T-cell (primary cell): ENCODE measurements at places on chromosomes 4 and X. TPM values are rescaled to one million over a fixed set of nuclear protein-coding genes. Genes with fewer than 3 reads are reported as not detected.

Gene TGIF2LX
- not detected for total RNA-seq

Gene PPEF2
- total RNA-seq: 0.40 TPM

Gene CDS1
- total RNA-seq: 0.68 TPM

Gene EDNRA
- total RNA-seq: not detected

Gene PCSK1N
- 11.4 TPM for total RNA-seq

Gene CT55
- total RNA-seq: not detected

Gene KCNIP4
- not detected for total RNA-seq

Gene MRFAP1L1
- 28.8 TPM for total RNA-seq

Gene SOX3
- not detected for total RNA-seq

GRCh38 chr4:17447675-17448298, 64.1 kb downstream of the QDPR start:
- no peak for DNase-seq

DNA sequence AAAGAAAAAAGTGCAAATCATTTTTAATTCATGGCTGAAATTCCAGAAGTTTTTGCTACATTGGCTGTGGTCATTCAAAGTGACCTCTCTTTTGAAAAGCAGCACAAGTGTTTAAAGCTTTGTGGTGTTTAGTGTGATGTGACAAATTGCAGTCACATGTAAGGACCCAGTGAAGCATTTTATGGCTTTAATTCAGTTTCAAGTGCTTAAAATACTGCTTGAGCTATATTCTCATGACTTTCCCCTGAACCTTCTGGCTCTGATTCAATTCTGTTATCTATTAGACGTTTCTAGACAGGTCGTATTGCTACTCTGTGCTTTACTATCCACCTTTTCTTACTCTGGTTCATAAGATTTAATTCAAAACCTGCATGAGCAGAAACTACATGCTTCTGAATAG, 105.8 kb downstream of the FAT4 start:
- DNase-seq: no peak

DNA sequence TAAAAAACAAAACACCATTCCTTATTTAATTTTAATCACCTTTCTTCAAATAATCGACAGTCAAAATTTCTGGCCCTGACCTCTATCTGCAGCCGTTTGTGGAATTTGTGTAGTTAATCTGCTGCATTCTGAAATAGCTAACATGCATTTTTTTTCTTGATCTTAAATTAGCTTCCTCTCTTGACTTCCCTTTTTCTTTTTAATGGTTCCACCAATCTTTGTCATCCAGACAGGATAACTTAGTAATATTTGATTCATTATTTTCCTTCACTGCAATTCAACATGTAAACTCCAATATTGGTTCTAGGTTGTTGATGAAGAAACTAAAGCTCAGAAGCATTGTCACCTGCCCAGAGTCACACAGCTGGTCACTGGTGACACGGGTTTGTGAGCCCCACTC, 77.3 kb downstream of the ARHGAP10 start:
- no peak for DNase-seq

DNA sequence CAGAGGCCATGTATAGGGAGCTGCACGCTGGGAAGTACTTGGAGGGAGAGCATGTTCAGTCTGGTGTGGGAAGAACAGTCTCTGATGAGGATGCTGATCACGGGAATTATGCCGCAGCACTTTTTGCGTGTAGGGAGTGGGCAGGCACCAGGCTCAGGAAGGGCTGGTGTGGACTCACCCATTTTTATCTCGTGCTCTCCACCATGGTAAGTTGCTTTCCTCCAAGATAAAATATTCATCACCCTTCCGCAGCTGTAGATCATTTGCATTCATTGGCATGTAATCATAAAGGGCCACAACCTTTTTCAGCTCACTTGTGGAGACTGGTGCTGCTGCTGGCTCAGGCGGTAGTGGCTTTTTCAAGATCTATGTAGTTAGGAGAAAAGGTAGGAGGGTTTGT, 11.8 kb upstream of the TIMM8A start:
- DNase-seq: no peak

DNA sequence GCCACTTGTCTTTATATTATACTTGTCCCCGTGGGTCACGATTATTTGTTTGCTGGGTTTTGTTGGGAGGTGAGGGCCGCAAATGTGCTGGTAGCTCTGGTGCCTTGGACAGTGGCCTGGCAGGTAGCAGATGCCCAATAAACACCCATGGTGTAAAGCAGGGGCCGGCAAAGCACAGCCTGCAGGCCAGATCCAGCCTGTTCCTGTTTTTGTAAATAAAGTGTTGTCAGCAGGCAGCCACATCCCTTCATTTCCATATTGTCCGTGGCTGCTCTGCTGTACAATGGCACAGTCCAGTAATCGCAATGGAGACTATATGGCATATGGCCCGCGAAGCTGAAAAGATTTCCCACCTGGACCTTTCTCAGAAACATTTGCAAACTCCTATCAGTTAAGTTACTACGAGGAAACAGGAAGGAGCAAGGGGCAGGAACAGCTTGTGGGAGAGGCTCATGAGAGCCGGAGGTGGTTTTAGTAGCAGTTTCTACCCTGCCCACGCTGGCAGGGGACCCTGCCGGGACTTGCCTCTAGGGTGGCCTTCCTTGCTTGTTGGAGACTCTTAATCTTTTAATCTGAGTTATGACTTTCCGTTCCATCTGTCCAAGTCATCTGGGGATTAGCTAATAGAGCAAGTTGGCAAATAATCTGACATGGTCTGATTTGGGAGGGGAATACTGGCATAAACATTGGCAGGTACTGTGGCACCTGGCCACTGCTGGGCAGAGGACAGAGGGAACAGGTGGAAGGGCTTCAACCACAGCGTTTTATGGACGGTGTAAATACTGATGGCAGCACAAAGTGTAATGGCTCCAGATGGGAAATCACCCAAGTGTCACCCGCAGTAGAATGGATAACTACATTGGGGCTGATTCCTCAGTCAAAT, 19.6 kb downstream of the CLCN4 start:
- no peak for DNase-seq

GRCh38 chr4:1297456-1298325, 8.0 kb downstream of the MAEA start:
- DNase-seq: no peak

- DNase-seq: no peak
Measured at GRCh38 chrX:94123062-94123461, 449.1 kb downstream of the FAM133A start.

- DNase-seq: no peak
Measured at GRCh38 chrX:106932960-106933537, 12.8 kb downstream of the CLDN2 start.

GRCh38 chrX:31323658-31324057, 251.8 kb upstream of the FTHL17 start:
- no peak for DNase-seq

GRCh38 chr4:19531906-19532848, 719.5 kb upstream of the SLIT2 start:
- no peak for DNase-seq

DNA sequence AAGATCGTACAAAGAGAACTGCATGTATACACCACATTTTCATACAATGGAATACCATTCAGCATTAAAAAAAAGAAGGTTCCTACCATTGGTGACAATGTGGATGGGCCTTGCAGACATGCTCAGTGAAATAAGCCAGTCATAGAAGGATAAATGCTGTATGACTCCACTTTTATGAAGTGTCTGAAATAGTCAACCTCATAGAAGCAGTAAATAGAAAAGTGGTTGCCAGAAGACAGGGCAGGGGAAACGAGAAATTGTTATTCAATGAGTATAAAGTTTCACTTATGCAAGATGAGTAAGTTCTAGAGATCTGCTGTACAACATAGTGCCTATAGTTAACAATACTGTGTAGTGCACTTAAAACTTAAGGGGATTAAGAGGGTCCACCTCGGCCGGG, 257.5 kb upstream of the FTHL17 start:
- DNase-seq: no peak

DNA sequence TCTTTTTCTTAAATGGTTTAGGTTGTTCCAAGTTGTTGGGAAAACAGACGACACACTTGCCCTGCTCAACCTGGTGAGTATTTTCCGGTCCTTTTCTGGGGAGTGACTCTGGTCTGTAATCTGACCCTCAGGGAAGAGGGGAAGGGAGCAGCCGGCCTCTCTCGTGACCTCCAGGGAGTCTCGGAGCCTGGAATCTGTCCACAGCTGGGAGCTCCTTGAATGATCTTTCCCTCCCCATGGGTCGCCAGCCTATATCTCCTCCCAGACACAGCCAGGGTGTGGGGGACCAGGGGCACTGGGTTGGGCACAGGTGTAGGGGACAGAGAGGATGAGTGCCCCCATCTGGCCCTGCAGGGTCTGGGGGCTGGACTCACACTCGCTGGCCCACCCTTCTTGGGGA, 18.9 kb downstream of the TMEM175 start:
- no peak for DNase-seq

DNA sequence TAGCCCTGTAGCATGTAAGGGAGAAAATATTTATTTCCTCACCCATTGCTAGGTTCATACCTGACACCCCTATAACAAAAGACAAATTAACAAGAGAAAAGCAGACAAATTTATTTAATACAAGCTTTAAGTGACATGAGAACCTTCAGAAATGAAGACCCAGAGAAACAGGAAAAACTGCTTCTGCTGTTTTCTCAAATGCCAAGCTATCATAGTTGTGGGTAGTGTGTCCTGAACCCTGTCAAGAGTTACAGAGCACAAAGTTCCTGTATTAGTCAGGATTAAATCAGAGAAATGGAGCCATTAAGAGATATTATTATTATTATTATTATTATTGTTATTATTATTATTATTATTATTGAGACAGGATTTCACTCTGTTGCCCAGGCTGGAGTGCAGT, 17.5 kb downstream of the CCDC160 start:
- no peak for DNase-seq

DNA sequence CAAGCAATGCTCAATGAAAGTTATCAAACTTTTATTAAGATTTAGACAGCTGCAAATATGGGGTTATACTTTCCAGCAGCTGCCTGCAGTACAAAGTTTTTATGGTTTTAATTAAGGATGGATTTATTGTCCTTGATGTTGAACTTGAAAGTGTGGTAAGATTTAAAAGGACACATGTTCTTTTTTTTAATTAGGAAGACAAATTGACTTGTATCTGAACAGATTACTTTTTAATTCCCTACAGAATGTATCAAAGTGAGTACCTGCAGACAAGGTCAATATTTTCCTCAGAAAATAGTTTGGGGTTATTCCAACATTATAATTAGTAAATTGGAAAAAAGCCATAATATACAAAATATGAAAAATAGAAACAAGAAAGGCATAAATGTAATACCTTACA, 218.2 kb upstream of the NEIL3 start:
- DNase-seq: no peak

DNA sequence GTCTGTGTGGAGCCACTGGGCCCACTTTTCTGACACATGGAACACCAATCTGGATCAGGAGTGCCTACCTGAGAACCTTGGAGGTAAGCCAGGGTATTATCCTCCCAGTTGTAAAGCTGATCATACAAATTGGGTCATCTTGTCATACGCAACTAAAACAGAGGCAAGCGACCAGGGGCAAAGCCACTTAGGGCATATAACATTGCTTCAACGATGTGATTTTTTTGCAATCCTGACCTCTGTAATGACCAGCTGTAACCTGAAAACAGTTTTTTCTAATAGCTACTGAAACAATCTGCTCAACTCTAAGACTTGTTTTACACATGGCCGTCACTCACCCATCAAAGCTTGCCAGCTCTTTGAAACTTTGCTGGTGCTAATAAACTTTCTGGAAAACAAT, 261.5 kb upstream of the AGTR2 start:
- no peak for DNase-seq

DNA sequence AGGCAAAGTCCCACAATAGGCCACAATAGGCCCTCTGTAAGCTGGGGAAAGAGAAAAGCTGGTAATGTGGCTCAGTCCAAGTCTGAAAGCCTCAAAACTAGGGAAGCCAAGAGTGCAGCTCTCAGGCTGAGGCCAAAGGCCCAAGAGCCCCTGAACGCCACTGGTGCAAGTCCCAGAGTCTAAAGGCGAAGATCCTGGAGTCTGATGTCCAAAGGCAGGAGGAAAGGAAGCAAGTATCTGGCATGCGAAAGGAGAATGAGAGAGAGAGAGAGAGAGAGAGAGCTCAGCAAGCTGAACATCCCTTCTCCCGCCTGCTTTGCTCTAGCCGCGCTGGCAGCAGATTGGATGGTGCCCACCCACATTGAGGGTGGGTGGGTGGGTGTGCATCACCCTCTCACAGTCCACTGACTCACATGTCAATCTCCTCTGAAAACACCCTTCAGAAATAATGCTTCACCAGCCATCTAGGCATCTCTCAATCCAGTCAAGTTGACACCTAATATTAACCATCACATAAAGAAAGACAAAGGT, 30.9 kb upstream of the ELF2 start:
- DNase-seq: no peak

DNA sequence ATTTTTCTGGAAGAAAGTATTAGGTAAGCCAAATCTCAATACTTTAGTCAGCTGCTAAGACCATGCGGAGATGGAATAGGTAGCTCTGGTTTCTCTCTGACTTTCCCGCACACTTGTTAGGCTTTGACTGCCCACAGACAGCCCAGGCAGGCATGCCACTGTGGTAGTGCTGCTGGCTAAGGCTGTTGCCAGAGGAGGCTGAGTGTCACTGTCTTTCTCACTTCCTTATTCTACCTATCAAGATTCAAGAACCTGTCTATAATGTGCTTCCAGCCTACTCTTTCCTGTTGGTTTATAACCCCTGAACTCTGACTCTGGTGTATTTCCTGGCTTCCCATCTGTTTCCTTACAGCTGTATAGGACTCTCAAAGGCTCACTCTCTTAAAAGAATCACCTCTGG, 81.8 kb upstream of the TRPC5 start:
- DNase-seq: no peak

DNA sequence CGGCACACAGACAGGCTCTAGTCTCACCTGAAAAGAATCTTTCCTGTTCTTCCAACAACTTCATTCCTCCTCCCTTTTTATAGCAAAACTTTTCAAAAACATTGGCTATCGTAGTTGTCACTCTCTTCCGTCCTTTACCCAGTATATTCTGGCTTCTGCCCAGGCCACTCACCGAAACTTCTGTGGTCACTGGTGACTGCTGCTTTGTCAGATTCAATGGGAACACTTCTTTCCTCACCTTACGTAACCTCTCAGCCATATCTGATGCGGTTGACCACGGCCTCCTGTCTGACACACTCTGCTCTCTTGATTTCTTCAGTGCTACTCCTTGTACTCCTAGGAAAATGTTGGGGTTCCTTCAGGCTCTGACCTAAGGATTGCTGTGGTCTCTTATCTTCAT, 9.2 kb upstream of the RNF150 start:
- DNase-seq: no peak

GRCh38 chr4:27024805-27025204, 164.2 kb downstream of the STIM2 start:
- DNase-seq: no peak

DNA sequence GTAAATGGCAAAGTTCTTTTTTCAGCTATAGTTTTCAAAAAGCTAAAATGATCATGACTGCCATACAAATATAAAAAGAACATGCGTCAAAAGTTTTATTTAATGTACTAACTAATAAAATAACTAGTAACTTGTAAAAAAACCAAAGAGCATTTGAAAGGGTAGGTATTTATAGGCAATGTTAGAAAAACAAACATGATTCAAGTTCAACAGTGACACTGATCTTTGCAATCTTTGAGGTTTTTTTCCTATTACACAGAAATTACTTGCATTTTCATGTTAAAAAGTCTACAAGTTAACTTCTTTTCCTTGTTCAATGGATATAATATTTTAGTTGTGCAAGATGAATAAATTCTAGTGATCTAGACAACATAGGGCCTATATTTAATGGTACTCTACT, 72.3 kb upstream of the GRID2 start:
- DNase-seq: no peak
